ENCODE measurements at places on chromosomes 16 and 17.

- DNase-seq, result peak; percentile 64
Measured at GRCh38 chr17:50094243-50094752, 853 bp upstream of the PDK2 start.

DNA sequence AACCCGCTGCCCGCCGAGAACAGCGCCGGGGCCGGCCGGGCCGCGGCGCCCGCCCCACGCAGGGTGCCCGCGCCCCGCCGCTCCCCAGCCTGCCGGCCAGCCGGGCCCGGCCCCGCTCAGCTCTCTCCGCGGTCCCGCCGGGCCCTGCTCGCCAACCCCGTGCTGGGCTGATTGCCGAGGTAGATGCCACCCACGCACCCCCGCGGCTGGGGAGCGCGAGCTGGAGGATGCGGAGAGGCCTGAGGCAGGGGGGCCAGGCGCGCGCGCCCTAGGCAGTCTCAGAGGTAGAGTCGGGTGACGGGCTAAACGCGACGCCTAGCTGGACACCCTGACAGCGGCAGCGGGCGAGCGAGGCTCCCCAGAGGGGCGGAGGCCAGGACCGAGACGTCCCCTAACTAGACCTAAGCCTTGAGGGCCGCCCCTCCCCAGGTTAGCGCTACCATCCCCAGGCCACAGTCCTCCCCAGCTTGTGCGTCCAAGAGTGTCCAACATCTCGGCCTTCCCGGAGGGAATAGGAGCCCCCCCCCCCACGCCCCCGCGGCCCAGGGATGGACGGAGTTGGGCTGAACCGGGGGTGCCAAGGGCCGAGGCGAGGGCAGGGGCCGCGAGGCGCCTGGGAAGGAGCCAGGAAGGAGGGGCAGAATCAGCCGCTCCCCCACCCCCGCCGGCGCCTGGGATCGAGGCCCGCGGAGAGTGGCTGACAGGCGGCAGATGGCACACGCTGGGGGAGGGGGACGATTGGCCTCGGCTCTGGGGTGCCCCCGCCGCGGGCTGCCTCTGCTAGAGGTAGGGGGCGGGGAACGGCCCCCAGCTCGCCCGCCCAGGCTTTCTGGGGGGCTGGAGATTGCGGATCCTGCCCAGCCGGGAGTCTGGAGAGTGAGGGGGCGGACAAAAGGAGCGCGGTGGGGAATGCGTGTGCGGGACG is 2.5 kb upstream of the ZNF423 start:
- peak; percentile 44 for DNase-seq

GRCh38 chr17:27346228-27346899 is 52.5 kb downstream of the WSB1 start:
- no peak for DNase-seq

GRCh38 chr17:57984261-57984890 is 3.7 kb downstream of the VEZF1 start:
- no peak for DNase-seq

DNA sequence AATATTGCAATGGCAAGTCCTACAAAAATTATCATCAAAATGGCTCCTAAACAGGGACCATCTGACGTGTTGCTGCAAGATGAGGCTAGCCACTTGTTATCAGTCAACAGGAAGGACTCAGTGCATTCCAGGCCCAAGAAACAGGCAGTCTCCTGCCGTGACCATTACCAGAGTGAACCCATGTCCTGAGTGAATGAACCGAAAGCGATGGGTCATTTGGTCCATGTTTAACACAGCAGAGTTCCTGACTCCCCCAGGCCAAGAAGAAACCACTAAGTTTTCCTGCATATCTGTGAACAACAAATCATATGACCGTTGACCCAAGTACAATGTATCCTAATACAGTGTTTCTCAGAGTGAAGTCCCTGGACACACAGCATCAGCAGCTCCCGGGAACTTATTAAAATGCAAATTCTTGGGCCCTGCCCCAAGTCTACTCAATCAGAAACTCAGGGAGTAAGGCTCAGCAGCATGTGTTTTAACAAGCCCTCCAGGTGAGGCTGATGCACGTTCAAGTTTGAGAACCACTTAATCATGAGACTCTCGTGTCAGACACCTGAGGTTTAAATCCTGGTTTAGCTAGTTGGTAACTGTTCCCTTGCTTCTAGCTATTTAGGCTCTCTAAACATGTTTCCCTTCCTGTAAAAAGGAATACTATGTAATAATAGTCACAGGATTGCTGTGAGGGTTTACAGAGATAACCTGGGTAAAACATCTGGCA is 429.4 kb upstream of the MAF start:
- DNase-seq, result no peak

- DNase-seq, result no peak
Measured at GRCh38 chr17:51189628-51190027, 23.4 kb downstream of the NME2 start.

DNA sequence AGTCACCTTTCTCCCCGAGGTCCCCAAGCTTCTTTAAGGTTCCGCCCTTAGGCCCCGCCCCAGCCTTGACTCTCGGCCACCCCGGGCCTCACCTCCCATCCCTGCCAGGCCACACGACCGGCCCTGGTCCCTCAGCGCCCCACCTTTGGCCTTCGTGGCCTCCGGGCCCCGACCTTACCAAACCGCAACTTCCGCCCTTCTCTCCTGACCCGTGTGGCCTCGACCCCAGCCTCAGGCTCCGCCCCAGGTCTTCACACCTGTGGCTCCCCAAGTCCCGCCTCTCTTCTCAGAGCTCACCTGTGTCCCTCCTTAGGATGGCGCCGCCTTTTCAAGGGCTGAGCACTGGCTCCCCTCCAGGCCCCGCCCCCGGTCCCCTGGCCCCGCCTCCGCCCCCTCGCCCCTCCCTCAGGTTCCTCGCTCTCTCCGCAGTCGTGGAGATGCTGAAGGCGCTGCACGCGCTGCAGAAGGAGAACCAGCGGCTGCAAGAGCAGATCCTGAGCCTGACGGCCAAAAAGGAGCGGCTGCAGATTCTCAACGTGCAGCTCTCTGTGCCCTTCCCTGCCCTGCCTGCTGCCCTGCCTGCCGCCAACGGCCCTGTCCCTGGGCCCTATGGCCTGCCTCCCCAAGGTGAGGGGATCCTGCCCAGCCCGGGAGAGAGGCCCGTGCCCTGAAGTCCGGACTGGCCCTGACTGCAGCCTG is 10.0 kb upstream of the CISD3 start:
- DNase-seq, result no peak

DNA sequence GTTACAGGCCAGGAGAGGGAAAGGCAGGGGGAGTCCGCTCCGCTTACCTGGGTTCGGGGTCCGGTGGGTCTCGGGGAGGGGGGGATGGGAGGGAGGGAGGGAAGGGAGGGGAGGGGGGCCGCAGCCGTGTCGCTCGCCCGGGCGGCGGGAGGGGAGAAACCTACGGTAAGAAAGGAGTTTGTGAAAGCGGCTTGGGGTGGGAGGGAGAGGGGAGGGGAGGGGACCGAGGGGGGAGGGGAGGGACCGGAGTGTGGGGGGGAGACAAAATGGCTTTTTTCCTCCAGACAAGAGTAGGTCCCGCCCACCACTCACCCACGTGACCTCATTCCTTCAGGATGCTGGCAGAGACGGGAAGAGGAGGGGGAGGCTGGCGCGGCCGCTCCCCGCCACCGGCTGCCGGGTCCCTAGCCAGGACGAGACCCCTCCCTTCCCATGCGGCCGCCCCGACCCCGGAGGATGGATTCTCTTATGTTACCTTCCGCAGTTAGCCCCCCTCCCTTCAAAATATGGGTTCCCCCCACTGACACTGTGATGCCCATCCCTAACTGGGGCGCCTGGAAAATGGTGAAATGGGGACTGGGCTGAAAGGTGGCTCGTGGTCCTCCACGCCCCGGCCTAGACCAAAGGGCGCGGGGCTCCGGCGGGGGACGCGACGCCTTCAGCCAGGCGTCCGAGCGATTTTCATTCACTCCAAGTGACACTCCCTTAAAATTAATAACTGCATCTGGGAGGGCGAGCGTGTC is at the start of gene PCGF2:
TSS of gene PCGF2 (minus strand) at position 188 of the 743 bp plus-strand sequence. CDS start 7,934 bp downstream, outside the sequence.
- no peak for DNase-seq

GRCh38 chr17:28849281-28849680 is 5.5 kb upstream of the ERAL1 start:
- DNase-seq, result no peak

- DNase-seq, result no peak
Measured at GRCh38 chr16:88315543-88316105, 67.1 kb upstream of the ZNF469 start.

GRCh38 chr16:48433850-48434530 is 48.8 kb upstream of the SIAH1 start:
- no peak for DNase-seq

DNA sequence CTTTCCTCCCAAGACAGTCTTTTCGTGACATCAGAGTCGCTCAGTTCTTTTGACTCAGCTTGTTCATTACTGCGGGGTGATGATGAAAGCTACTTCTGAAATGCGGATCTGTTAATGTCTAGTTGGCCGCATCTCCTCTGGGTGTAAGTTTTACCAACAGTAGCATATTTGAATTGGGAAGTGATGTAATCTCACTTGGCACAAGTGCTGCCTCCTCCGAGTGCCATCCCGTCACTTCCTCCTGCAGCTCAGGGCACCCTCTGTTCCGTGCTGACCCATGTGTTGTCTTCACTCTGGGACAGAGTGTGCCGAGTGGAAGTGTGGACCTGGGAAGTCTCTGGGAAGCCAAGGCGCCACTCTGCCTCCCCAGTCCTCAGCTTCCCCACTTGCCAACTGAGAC is 8.9 kb downstream of the ADAD2 start:
- DNase-seq, result no peak

DNA sequence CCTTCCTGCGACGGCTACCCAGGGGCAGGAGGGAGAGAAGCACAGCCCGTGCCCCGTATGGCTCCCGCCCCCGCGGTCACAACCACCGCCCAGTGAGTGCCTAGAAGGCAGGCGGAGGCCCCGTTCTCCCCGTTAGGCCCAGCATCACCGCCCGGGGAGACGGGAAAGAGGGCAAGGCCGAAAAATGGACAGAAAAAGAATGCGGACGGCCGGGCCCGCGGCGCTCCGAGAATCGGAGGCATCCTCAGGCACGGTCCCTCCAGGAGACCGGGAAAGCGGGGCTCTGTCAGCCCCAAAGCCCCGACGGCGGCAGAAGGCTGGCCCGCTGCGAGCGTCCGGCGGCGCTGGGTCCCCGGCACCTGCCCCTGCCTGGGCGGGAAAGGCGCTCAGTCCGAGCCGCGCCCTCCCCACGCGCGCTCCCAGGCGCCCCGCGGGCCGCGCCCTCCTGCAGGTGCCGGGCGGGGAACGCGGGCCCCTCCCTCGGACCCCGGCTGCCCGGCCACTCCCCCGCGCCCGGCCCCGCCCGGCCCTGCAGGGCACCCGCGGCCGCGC is 407 bp downstream of the MCRIP1 start:
- DNase-seq, result no peak

GRCh38 chr17:16439303-16439791 is 24.0 kb downstream of the TRPV2 start:
- no peak for DNase-seq

GRCh38 chr17:32206861-32207260 is 58.8 kb upstream of the RHBDL3 start:
- DNase-seq, result no peak

GRCh38 chr16:84847564-84848355 is 28.0 kb downstream of the CRISPLD2 start:
- no peak for DNase-seq

- DNase-seq, result no peak
Measured at GRCh38 chr17:52419229-52419641, 260.7 kb upstream of the CA10 start.
